ENCODE measurements at places on chromosomes 5 and 9.

- peak; percentile 88 for DNase-seq
Measured at GRCh38 chr9:95131023-95131943, 186.2 kb downstream of the FANCC start.

GRCh38 chr5:14356305-14356704 is 213.2 kb downstream of the TRIO start:
- no peak for DNase-seq

DNA sequence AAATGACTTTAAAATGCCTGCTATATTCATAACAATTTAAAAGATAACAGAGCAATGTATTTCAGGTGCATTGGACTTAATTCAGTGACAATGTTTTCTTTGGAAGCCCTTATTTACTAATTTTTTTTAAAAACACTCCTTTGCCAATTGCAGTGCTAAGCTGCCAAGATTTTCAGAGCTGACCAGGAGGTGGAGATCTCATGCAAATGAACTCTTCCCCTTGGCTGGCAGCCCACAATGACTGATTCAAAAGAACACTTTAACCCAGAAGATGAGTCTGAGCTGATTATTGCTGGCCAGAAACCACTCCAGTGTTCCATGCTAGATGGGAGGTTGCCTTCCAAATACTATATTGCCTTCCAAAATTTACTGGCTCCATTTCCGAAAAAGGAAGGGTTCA is 128.3 kb upstream of the CCNH start:
- peak; percentile 88 for DNase-seq

- DNase-seq, result no peak
Measured at GRCh38 chr5:137164536-137164935, 334.6 kb downstream of the SPOCK1 start.

- DNase-seq, result no peak
Measured at GRCh38 chr9:34577400-34578240, 11.9 kb downstream of the CNTFR start.

DNA sequence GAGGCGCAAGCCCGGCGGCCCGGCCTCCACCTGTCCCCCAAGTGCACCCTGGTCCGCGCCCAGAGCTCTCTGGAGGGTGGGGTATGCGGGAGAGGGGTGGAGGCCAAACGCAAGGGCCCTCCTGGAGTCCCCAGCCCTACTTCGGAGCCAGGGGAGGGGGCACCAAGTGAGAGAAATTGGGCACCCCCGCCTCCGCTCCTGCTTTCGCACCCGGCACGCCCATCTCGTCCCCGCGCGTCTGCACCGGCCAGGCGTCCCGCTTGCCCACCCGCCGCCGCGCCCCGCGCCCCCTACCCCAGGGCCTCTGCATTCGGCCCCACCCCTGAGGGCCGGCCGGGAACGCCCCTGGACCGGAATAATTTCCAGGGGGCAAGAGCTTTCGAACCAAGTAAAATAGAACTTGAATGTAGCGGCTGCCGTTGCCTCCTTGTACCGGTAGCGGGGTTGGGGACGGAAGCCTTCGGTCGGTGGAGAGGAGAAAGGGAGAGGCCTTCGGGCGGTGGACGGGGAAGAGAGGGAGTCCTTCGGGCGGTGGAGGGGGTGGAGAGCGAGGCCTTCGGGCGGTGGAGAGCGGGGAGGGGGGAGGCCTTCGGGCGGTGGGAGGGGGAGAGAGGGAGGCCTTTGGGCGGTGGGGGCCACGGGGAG is 694 bp upstream of the PHPT1 start:
- peak; percentile 69 for DNase-seq

DNA sequence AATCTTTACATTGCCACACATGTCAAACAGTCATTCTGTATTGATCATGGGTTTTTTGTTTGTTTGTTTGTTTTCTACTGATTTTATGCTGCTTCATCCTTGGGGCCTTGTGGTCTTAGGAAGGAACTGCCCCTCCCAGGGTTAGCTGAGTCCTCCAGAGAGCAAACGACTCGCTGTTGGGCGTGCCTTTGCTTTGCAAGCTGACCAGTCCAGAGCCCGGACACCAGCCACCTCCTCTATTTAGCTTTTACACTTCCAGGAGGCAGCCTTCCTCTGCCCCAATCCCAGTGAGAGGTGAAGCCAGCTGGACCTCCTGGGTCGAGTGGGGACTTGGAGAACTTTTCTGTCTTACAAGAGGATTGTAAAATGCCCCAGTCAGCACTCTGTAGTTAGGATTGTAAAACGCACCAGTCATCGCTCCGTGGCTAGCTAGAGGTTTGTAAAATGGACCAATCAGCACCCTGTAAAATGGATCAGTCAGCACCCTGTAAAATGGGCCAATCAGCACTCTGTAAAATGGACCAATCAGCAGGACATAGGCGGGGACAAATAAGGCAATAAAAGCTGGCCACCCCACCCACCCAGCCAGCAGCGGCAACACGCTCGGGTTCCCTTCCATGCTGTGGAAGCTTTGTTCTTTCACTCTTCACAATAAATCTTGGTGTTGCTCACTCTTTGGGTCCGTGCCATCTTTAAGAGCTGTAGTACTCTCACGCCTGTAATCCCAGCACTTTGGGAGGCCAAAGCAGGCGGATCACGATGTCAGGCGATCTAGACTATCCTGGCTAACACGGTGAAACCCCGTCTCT is 154.4 kb downstream of the ERCC6L2 start:
- no peak for DNase-seq

DNA sequence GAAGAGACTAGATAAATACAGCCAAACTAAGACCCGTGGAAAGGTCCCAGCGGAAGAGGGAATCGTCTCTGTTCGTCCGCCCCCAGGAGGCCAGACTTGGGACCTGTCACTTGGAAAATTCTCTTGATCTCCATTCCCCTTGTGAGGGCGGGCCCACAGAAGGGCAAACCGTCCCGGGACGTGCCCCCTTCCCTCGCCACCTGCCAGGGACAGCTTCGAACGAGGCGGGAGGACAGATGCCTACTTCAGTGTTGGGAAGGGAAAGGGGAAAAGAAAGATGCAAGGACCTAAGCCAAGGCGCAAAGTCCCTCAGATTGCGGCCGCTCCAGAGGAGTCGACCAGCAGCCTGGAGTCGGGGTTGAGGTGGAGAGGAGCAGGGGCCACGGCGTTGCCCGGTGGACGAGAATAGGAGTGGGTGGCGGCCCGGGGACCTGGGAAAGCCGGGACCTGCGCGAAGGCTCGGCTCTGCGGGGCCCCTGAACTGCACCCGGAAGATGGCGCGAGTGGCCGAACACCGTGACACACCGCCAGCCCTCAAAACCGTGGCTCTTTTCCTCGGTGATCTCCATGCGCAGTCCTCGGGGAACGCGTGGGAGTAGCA is 4.4 kb upstream of the EBF1 start:
- DNase-seq, result no peak

- no peak for DNase-seq
Measured at GRCh38 chr5:136137497-136138220, 5.0 kb downstream of the SMAD5 start.

GRCh38 chr5:95317085-95317484 is 32.2 kb upstream of the MCTP1 start:
- DNase-seq, result no peak

DNA sequence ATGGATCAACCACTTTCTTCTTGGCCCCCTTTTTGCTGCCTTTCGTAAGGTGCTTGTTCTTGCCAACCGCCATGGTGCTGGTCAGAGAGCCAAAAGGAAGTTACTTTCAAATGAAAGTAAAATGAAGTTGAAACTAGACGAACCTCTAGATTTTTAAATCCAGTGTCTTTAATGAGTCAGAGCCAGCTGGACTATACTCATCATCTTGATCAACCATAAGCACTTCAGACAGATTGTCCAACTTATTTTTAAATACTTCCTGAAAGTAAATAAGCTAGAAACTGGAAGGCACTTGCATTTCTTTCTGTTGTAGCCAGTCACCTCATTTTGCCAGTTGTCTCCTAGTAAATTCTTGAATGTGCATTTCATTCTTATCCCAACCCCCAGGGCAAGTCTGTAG is 48.9 kb downstream of the JMY start:
- no peak for DNase-seq

DNA sequence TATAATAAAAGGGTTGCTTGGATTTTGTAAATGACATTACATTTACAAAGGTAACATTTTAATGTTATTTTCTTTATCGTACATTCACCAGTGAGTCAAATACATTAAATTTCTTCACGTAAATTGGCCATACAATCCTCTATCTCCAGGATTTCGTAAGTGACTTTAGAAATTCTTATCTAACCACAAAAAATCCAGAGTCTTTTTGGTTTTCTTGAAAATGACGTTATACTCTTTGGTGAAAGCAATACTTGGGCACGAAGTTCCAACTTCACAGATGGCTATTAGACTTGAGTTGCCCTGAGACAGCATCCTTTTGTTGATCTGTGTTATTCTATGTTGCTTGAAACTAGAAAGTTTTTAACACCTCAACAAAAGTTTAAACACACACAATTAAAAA is 87.4 kb upstream of the CDH10 start:
- DNase-seq, result no peak

Data from head of caudate nucleus (tissue), 42 donors.